ENCODE measurements at places on chromosomes 12 and 14.

DNA sequence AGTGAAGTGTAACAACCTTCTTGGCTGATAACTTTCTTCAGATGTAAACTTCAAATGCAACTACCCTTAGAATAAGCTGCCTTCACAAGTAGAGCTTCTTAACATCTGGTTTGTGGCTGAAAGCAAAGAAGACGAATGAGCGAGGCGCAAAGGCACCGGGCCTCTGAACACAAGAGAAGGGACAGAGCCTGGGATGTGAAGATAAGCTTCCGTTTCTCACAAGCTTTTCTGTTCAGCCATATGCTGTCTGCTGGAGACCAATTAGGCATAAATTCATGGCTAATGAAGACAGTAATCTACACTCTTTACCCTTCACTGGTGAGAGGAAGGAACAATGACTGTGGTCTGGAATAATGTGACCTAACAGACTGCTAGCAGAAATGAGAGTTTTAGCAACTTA, 195.2 kb downstream of the ATXN7L3B start:
- no peak for DNase-seq

GRCh38 chr12:28065889-28066630, 93.5 kb upstream of the PTHLH start:
- no peak for DNase-seq

DNA sequence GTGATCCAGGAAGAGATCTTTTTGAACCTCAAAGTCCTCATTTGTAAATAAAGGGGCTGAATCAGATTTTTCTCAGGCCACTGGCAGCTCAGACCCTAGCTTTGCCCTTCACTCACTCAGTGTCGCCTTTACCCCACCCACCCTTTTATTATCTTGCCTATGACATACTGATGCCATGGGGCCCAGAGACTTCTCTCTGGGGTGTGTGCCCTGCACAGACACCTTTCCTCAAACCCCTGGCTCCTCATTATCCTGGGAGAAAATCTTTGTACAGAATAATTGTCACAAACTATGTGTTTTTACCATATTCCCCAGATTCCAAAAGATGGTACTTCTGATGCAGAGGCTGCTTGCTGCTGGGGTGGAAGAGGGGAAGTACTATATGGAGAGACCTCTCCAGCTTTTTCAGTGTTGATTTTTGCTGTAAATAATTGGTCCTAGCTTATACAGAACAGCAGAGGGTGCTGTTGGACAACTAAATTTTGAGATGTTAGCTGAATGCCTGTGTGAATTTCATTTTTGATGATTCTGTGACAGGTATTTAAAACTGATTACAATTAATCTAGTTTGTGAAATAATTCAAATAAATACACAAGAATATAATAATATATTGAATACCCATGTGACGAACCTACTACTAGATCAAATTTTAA, 53.9 kb upstream of the DCD start:
- DNase-seq, result peak; percentile 27

DNA sequence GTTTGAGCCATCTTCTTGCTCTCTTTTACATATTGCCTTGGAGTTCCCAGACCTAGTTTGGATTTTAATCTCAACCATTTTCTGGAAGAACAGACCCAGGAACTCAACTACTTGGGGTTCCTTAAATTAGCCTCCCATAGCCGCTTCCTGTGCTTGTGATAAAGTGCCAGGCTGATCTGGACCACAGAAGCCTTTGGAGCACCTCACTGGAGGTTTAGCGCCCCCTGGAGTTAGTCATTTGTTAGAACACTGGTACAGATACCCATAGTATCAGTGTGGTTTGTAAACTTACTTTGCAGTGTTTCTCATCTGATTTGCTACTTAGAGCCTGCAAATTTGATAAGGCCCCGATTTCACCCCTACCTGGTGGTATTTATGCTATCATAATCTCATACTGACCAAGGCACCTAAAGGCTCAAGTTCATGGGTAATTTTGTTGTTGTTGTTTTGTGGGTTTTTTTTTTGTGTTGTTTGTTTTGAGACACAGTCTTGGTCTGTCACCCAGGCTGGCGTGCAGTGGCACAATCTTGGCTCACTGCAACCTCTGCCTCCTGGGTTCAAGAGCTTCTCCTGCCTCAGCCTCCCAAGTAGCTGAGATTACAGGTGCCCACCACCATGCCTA, 3.7 kb downstream of the UNC119B start:
- peak; percentile 28 for DNase-seq

DNA sequence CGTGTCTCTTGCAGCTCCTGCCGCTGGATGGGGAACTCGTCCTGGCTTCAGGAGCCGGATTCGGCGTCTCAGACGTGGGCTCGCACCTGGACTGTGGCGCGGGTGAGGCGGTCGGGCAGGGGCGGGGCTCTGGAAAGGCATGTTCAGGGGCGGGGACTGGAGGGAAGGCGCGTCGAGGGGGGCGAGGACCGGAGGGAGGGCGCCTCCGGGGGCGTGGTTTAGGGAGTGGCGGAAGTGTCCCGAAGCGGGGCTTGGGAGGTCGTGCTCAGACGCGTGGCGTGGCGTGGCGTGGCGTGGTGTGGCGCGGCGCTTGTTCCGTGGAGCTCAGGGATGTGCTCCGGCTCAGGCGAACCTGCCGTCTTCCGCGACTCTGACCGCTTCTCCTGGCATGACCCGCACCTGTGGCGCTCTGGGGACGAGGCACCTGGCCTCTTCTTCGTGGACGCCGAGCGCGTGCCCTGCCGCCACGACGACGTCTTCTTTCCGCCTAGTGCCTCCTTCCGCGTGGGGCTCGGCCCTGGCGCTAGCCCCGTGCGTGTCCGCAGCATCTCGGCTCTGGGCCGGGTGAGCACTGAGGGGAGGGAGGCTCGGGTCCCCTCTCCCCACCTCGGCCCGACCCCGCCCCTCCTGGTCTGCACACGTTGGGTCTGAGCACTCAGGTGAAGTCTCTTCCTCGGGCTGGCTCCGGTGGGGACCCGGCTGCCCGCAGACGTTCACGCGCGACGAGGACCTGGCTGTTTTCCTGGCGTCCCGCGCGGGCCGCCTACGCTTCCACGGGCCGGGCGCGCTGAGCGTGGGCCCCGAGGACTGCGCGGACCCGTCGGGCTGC, 6.2 kb downstream of the AMN start:
- DNase-seq, result peak; percentile 69

DNA sequence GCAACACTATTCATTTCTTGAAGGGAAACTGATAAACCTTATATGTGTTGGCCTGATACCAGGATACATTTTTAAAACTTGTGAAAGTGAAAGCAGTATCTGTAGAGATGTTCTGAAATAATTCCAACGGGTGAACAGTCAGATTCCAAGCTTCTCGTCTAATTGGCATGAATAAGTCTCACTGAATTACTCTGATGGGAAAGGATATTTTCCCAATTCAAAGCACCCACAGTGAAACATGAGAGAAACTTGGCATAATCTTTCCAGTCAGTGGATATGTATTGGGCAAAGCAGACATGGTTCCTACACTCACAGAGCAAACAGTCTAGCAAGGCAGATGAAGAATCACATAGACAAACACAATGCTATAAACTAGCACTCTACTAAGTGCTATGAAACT, 413.1 kb downstream of the MED13L start:
- DNase-seq, result no peak

DNA sequence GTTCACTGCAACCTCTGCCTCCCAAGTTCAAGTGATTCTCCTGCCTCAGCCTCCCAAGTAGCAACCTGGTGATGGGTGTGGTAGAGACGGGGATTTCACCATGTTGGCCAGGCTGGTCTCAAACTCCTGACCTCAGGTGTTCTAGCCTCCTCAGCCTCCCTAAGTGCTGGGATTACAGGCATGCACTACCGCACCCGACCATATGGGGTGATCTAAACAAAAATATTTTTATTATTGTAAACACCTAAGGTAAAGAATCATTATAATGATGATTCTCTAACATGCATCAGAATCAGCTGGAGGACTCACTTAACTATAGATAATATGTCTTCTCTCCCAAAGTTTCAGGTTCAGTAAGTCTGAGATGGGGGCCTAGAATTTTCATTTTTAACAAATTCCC, 96.2 kb upstream of the ALG10 start:
- DNase-seq, result no peak

DNA sequence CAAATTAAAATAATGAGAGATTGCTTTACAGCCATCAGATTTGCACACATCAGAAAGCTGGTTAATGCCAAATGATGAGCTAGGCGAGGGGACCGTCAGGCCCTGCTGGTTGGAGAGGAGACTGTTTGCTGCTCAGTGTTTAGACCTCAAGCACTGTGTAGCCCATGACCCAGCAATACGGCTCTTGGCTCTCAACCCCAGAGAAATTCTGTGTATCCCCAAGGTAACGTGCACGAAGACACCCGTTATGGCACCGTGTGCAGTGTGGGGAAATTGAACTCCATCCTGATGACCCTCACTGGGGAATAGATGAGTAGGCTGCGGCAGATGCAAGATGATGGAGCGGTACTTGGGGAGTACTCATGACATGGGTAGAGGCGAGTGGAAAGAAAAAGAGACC, 55.7 kb downstream of the EID3 start:
- DNase-seq, result no peak

DNA sequence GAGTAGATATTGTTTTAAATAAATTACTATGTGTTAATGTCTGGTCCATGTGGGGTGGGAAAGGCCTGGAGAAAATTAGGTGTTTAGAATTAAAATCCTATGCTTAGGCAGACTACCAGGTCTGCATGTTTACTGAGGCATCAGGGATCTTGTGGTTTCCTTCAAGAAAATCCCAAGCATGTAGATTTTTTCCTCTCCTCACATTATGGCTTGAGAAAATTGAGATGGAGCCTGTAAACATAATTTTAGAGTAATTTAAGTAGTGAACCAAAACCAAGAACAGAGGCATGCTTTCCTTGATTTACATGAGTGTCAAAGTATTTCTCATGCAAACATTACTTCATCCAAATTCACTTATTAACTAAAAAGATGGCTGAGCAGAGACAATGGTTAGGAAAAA, 823.7 kb downstream of the AACS start:
- no peak for DNase-seq

DNA sequence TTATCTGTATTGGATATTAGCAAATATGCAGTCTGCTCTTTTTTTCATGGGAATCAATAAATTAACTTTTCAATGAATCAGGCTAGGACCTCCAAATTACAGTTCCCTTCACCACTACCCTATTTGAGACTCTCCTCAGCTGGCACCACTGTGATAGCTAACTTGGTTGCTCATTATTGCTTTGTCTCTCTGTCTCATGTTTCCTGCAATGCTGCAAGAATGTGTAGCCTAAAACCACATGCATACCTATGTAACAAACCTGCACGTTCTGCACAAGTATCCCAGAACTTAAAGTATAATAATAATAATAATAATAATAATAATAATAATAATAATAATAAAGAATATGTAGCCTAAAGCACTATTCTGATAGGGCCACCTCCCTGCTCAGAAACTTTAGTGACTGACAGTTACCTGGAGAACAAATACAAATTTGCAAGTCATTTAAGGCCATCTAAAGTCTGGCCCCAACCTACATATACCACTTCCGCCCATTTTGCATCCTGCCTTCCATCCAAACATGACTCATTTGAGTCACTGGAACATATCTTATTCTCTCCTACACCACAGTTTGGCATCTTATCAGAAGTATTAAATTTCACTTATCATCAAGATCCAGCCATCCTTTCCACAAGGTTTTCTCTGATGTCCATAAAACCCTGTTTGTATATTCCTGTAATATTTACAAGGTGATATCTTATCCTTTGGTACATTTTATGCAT, 215.1 kb downstream of the LRRK2 start:
- no peak for DNase-seq

DNA sequence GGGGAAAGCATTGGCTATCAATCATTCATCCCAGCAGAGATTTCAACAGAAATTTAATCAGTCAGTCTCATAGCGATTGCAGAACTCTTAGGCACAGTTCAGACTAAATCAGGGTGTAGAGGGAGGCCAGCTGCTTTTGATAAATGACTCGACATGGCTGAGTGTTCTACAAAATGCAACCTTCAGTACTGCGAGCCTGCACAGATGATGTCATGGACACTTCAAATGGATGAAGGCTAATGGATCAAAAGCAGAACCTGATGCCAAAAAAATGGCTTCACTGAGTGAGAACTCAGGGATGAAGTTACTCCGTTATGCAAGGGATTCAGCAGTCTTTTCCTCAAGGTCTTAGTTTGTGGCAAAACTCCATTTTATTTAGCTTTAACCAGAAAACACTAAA, 167.3 kb downstream of the DACT1 start:
- DNase-seq, result no peak

DNA sequence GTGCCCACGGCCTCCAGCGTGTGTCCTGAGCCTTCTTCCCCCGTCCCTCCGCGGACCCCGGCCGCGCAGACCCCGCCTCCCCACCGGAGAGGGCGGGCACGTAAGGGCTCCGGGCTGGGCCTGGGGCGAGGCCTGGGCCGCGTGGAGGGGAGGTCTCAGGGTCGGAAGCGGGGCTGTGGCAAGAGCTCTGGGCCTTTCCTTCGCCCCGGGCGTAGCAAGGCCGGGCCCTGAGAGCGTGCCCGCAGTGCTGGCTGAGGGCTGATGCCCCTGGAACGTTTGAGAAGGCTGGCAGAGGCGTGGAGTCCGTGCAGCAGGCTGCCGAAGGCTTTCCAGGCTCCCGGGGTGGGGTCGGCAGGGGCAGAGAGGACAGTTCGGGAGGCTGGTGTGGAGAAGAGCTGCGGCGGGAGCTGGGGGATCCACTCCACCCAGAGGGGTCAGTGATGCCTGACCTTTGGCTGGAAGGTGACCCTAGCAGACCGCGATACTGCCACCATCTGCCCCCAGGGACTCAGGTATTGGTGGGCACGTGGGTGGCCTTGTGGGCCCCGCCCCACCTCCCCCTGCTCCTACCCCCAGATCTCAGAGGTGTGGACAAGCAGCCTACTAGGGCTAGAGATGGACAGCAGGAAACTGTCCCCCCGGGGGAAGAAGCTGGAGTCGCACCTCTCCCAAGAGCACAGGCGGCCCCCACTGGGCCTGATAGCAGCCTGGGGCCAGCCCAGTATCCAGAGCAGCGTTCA, 558 bp downstream of the TEX22 start:
- DNase-seq, result no peak

GRCh38 chr12:124381456-124382296, 86.8 kb downstream of the RFLNA start:
- no peak for DNase-seq

DNA sequence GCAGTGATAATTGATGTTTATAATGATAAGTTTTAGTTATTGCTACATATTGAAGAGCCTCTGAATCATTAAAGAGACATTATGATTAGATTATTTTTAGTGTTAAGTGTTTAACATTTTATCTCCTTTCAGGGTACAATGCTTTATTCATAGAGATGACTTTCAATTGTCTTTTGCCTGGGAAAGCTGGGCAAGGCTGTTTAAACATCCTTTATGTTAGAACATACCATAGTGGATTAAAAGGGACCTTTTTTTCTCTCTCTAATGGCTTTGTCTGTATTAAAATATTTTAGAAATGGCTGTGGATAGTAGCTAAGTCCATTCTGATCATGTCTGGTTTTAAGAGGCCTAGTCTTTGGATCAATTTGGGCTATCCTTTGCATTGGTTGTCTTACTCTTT, 427.5 kb upstream of the MIS18BP1 start:
- DNase-seq, result no peak

DNA sequence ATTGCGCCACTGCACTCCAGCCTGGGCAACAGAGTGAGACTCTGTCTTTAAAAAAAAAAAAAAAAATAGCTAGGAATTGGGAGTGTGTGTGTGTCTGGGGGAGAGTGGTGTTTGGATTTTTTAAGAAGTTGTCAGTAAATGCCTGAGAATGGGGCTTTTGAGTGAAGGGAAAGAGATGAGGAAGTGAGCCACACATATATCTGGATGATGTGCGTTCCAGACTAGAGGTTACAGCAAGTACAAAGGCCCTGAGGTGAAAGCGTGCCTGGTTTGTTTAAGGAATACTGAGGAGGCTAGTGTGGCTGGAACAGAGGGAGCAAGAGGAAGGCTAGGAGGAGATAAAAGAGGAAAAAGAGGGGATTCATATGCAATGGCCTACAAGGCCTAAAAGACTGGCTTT, 70.0 kb downstream of the PAPLN start:
- no peak for DNase-seq

Data from NCI-H1930 (cell line).